Cardiac septum (tissue), 1 donor: ENCODE measurements at places on chromosomes 4 and X. TPM values are rescaled to one million over a fixed set of nuclear protein-coding genes. Genes with fewer than 3 reads are reported as not detected.

SPANXA1 gene
- total RNA-seq: not detected

GAB1 gene
- 90.8 TPM for total RNA-seq

HHIP gene
- 0.30 TPM for total RNA-seq

POU4F2 gene
- total RNA-seq: not detected

ZCCHC12 gene
- total RNA-seq: 0.30 TPM

HERC6 gene
- 10.0 TPM for total RNA-seq

CETN2 gene
- 22.3 TPM for total RNA-seq

DNA sequence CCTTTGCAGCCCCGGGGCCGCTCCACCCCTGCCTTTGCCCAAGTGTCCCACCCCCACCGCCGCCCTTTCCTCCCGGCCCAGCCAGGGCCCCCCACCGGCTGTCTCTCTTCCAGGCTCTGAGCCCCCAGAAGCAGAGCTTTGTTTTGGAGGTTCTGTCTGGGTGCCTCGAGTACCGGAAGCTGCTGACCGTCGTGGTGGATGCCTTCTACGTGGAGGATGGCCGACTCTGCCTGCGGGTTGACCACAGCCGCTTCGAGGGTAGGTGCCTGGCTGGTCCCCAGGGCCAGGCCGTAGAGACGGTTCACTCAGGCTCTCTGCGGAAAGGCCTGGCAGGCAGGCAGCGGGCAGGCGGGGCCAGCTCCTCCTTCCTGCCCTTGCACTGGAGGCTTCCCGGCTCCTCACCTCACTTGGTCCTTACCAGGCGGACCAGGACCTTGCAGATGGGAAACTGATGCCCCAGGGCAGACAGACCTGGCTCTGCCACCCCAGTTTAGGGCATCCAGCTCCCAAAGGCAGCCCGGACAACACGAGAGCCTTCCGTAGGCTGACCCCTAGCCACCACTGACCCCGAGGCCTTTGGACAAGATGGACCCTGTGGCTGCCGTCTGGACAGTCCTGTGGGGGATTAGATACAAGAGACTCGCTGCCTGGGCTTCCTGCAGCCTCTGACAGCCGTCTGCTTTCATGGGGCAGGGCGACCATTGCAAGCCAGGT is 18.2 kb downstream of the CFAP99 start:
- no peak for DNase-seq

GRCh38 chrX:30220661-30221060 is 5.3 kb downstream of the MAGEB2 start:
- no peak for DNase-seq

DNA sequence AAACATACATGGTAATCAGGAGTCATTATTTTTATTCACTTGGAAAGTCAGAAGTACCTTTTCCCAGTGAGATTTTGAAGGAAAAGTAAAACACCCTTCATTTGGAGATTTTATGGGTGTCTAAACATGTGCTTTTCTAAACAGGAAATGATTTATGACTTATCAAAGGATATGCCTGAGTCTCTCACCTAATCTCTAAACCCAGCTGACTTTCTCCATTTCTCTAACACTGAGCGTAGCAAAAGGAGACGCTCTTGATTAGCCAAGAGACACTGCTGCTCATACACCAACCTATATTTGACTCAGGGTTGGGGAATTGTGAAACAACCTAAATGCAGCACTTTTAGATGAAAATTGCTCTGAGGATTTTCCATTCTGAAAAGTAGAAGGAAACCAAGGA is 468.5 kb upstream of the FTHL17 start:
- no peak for DNase-seq

- no peak for DNase-seq
These were observed 42.3 kb upstream of the RNF128 start for GRCh38 chrX:106684207-106684606.

GRCh38 chr4:127881563-127881864 is 821 bp downstream of the PLK4 start:
- no peak for DNase-seq

DNA sequence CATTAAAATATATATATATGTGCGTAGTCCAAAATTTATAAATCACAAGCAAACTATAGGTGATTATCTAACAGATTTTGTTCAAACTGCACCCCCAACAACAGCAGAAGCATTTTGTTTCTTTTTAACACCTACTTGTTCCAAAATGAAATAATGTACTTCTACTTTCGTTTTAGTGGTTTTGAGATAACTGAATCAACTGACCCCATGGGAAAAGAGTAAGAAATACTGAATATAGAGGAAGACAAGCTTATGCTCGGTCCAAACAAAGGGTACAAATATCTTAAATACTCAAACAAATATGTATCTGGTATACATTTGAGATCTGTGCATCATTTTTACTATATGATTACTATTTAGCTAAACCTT is 22.4 kb downstream of the MAP7D3 start:
- DNase-seq: no peak

- DNase-seq: no peak
These were observed 36.2 kb downstream of the RGS12 start for GRCh38 chr4:3328814-3329663.

GRCh38 chr4:158162631-158163030 is 10.2 kb downstream of the GASK1B start:
- no peak for DNase-seq

DNA sequence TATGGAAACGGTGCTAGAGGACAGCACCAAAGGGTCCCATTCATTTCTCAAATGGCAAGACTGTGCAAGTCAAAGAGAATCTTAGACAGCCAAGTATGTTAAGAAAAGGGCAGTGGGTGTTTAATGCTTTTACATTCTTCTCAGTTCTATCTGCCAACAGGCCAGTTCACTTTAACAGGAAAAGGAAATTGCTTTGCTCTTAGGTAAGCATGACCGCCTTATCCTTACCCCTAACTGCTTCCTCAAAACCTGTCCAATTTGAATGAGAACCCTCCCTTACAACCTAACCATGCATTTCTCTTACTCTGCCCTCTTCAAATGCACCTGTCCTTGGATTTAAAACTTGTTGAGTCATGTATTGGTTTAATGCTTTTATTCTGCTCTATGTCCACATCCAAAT is 44.5 kb upstream of the BLTP1 start:
- no peak for DNase-seq

DNA sequence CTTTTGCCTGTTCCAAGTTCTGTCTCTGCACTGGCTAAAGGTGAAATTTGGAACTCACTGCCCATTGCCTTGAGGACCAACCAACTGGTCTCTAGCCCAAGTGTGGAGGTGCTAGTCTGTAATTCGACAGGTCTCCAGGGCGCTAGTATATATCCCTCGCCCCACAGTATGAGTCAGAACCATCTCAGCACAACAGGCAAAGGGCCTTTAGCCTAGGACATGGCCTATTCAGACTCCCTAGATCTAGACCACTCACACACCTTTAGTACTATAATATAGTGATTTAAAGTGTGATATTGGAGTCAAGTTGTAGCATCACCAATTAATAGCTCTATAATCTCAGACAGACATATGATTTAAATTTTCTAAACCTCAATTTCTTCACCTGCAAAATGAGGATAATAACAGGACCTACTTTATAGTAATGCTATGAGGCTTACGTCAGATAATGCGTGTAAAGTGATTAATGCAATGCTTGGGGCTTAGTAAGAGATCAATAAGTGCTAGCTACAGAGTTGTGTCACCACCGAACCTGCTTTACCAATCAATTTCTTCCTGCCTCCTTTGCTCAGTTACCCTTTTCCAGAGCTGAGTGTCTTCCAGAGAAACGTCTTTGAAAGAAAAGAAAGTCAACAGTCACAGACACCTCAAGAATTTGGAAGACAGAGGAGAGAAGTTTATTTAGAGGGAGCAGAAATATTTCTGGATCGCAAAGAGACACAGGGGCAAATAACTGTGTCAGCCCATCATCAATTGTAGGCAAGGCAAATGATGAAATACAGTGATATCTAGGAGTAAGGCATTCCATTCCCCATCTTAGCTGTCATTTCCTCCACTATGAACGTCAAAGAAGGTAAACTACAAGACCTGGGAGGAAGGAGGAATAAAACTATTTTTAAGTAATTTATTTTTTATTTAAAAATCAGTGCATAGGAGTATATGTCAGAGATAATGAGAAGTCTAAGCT is 2.3 kb downstream of the NOX1 start:
- no peak for DNase-seq

DNA sequence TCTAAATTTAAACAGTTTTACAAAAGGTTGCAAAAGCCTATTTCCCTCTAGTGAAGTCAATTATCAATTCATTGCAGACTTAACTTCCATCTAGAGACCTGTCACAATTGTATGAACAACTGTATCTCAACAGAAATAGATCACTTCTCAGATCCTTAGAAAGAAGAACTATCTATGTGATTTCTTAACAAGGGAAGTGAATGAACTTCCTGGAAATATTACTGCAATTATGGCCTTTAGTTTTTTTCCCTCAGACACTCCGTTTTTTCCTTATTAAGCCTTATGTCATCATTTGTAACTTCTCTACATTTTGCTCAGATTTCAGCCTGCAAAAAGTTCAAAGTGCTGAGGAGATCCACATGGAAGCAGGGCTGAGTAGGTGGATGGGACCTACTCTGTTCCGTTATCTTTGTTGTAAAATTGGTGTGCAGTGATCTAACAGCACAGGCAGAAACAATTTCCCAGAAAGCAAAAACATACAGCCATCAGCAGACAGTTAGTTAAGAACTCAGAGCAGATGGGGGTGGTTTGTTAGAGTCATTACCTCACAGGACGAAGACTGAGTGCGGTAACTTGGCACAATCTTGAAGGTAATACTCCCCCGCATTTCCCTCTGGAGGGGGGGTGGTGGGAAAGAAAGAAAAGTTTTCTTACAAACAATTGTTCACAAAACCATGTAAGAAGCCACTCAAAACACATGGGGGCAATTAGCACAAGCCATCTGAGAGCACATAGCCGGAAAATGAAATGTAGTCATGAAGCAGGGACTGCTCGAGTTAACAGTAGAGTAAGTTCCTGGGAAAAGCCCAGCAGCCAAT is 112.3 kb downstream of the NYX start:
- no peak for DNase-seq

GRCh38 chr4:48767055-48767929 is 12.8 kb downstream of the FRYL start:
- DNase-seq: no peak

DNA sequence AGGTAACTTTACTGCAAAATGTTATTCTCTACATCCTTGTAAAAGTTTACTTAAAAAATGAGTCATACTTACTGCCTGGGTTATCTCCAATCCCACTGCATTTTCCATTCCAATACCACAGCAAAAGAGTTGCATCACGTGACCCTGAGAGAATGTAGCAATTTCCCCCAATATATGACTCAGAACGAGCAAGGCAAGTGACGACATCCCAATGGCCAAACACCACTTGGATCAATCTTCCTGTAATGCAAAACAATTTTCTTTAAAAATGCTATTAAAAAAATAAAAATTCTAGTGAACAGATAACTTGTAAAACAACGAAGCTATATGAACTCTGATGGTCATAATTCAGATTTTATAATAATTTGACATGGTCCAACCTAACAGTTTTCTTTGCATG is 224.3 kb downstream of the DCLK2 start:
- DNase-seq: no peak

- DNase-seq: no peak
These were observed 128.5 kb downstream of the PRSS12 start for GRCh38 chr4:118224243-118224829.
